ENCODE measurements at places on chromosomes 6 and 20.
A peak's percentile ranks its signal among the peaks of the same experiment; 100 is the strongest.

DNA sequence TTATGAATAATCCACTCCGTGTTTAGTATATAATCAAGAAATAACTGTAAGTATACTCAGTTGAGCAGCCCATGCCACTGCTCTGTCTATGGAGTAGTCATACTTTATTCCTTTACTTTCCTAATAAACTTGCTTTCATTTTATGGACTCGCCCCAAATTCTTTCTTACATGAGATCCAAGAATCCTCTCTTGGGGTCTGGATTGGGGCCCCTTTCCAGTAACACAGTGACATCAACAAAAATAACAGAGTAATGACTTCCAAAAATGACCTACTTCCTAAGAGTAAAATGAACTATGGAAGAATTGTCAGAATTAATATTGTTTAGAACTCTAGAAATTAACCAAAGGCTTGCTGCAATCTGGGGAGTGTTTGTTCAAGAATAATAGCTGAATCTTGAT, 8.8 kb downstream of the OR2H1 start:
- no peak for DNase-seq

DNA sequence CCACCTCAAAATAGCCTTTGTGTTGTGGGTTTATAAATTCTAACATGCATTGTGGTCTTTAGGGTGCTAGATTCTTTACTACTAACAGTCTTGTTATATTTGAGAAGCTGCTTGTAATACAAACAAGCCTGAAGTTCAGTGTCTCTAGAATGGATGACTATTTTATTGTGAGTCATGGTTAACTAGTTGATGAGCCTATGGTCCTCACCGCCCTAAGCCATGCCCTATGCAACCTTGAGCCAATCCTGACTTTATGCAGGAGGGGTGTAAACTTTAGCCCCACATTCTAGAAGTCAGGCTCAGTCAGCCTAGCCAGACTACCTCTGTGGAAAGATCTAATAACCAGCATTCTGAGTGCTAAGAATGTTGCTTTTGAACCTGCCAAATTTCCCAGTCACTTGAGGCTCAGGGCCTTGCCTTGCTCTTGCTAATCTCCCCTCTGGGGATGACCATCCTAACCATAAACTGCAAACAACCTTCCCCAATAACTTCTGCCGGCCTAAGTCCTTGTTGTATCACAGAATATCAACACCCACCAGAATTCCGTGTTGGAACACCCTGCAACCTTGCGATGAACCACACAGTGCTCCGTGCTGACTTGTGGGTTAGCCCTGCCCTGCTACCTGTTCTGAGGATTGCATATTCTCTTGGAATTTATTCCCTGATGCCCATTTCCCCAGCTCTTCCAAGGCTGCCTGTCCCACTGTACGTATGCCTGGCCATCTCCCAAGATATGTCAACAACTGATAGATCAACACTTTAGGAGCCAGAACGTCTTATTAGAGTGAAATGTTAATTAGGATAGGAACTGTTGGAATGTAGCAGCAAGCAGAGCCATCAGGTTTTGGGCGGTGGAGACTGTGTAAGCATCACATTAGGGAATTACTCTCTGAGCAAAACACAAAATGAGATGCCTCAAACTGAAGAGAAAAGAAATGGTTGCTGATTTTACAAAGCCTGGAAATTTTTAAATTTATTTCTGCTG, 71.7 kb upstream of the CEP85L start:
- no peak for DNase-seq

DNA sequence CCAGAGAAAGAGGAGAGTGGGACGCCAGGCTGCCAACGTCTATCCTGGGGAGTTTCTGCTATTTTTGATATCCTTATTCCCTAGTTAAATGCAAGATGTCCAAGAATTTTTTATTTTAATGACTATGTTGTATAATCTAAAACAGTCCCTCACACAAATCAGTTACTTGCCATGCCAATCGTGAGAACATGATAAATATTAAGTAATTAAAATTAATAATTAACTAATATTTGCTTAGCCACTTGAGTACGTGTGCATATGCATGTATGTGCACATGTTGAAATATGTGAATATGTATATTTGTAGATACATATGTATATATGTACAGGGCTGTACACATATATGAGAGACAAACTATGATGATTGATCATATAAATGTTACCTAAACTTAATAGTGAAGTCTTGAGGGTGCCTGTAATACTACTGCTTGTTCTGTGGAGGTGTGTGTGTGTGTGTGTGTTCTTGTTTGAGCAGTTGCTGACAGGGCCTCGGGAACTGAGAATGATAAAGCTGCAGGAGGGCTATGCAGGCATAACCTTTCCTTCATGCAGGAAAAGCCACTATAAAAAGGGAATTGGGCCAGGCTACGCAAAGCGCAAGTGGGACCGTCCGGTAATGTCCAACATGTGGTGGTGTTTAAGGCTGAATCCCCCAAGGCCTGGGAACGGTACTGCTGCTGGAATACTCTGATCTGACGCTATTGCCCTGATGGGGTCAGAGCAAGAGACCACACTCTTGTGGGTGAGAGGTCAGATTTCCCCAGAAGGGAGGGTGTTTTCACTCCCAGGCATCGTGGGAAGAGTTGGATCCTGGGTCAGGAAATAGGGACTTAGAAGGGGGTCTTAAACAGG, 148.3 kb upstream of the TBX18 start:
- DNase-seq, result no peak

- no peak for DNase-seq
Measured at GRCh38 chr6:44298055-44298803, 14.9 kb downstream of the AARS2 start.

GRCh38 chr20:40225596-40225995, 463.4 kb downstream of the MAFB start:
- no peak for DNase-seq

- no peak for DNase-seq
Measured at GRCh38 chr6:128763599-128764300, 119.2 kb upstream of the LAMA2 start.

DNA sequence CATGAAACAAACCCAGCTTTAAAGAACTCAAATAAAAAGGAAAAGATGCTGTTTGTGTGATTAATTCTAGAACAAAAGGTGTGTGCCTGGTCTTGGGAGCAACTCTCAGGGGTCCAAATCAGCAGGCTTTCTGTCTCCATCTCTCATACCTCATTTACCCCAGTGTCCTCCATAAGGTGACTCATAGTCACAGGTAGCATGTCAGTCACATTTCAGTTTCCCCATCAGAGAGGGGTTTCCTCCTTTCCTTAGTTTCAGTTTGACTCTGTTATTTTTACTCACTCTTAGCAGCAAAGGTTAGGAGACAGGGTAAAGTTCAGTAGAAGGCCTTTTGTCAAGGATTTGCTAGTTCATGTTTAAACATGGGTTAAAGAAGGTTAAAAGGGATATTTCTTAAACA, 46.2 kb downstream of the OGFRL1 start:
- no peak for DNase-seq

DNA sequence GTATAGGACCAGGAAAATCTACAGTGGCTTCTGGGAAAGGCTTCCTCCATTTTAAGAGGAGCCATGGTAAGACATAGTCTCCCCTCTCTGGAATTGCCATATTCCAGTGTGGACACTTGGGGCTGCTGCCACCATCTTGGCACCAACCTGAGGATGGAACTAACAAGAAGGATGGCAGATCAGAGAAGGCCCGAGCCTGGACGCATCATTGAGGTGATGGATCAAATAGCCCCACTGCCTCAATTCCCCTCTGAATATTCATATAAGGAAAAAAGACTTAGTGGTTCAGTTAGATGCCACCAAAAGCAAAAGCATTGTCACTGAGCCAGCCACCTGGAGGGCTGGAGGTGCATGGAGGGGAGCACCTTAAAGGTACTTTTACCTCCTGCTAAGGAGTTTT, 25.9 kb downstream of the PLAGL2 start:
- no peak for DNase-seq

GRCh38 chr6:33699739-33700138, 11.8 kb downstream of the UQCC2 start:
- DNase-seq, result no peak

DNA sequence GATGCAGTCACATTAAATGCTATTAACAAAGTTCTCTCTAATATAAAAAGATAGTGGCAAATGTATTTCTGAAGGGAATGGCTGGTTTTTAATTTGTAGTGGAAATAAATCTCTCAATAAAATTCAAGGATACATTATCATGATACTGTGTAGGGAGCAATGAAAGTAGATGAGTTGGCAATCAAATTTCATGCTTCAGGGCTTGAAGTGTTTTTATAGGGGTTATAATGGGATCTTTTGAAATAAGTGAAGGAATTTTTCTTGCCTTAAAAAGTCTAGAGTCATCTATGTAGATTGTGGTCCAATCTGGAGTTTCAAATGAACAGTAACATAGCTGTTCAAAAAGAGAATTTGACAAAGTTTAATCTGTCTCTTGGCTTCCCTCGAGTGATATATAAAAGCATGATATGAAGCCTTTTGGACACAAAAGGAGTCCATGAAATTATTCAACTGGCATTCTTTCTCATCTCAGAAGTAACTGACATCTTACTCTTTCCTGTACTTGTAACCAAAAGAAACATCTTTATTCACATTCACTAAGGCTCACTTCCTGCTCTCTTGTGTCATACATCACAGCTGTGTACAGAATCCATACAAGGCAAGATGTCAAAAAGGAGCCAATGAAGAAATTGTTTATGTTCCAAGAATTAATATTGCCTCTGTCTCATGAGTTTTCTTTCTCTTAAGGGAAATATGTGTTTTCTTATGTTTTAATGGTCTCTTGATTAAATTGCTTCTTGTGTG, 591.0 kb upstream of the GJE1 start:
- peak; percentile 48 for DNase-seq

- DNase-seq, result no peak
Measured at GRCh38 chr20:58636983-58637421, 14.1 kb upstream of the STX16 start.

DNA sequence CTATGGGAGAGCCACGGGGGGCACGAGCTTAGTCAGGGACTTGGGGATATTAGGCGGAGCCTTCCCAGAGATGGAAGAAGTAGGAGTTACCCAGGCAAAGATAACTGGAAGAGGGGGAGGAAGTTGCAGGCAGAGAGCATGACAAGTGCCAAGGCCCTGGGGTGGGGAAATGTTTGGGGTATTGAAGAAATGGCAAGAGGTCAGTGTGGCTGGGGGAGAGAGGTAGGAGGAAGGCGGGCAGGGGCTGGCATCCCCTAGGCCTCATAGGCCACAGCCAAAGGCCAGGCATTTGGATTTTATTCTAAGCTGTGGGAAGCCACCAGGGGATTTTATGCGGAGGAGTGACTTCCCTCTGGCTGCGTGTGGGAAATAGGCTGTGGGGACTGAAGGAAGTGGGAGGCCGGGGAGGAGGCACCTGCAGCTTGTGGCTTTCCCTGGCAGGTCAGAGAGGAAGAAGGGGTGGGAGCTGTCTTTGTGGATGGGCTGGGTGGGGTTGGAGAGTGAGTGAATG, 22.7 kb downstream of the SNAI1 start:
- DNase-seq, result no peak

GRCh38 chr6:22288721-22289120, 8.1 kb downstream of the PRL start:
- no peak for DNase-seq

- no peak for DNase-seq
Measured at GRCh38 chr6:166707045-166707444, 80.0 kb upstream of the RPS6KA2 start.

DNA sequence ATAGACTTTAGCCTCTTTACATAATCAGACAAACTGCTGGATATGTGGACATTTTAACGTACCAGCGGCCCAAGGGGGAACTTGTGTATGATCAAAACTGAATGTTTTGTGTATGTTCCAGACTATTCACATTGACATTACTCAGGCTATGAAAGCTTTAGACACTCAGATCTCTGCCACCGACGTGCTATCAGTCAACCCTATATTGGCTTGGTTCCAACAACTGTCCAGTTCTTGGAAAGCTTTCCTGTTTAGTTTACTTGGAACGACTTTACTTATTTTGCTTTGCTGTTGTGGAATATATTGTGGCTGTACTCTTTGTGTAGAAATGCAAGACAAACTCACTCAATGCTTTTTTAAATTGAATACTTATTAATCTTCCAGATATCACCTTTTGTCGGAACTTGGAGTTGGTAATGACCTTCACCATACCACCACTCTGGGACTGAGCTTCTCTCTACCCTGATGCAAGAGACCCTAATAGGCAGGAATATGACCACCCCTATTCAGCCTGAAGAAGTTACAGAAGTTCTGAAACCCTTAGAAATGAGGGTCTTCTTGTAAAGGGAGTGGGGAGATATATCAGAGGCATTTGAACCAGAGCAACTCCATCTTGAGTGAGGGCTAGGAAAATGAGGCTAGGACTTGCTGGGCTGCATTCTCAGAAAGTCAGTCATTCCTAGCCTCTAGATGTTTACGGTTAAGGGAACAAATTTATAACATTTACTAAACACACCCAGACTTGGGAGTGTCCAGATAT, 49.0 kb upstream of the PAX1 start:
- DNase-seq, result no peak

DNA sequence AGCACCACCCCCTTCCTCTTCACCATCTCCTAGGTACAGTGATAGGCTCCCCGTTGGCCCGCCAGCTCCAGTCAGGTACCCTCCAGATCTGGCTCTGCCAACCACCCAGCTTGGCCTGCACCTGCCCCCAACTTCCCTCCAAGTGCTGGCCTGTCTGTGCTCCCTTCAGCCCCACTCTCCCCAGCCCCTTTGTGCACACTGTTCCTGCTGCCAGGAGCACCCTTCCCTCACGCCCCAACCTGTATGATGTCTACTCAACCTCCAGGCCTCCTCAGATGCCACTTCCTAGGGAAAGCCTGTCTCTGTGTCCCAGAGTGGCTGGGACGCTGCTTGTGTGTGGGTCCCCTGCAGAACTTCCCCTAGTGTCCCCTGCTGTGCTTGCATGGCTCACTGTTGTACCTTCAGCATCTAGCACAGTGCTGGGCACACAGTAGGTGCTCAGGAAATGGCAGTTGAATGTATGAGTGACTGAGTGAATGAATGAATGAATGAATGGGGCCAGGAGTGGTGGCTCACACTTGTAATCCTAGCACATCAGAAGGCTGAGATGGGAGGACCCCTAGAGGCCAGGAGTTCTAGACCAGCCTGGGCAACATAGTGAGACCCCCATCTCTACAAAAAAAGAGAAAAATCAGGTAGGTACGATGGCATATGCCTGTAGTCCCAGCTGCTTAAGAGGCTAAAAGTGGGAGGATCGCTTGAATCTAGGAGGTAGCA, 3.0 kb downstream of the ZBP1 start:
- no peak for DNase-seq

DNA sequence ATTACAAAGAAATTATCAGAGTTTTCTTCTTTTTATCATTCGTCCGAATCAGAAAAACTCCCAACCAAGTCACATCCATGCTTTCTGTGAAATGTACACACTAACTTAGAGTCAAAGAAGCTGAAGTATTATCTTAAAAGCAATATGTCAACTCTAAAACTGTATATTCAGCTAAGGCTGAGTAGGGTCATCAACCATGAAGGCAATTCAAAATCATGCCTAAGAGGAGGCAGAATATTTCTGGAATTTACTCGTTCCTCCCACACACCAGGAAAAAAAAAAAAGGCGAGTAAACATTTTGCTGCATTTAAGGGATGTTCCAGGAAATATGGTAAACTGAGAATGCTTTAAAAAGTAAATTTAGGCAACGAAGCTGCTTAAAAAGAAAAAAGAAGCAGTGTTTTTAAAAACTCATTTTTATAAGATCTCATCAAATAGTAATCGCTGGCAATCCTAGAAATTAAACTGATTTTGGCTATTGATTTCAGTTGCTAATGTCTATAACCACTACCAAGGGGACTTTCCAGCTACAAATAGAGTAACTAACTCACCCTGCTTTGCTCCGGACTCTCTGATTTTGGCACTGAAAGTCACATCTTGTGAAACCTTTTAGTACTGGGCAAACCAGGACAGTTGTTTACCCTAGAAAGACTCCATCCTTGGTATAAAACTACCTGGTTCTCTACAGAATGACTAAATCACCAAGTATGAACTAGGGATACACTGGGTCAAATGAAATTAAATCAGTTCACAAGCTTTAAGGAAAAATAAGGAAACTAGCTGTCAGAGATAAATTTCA, 82.8 kb downstream of the MBOAT1 start:
- no peak for DNase-seq
